ENCODE measurements at places on chromosomes 13 and 19.
A peak's percentile ranks its signal among the peaks of the same experiment; 100 is the strongest.

DNA sequence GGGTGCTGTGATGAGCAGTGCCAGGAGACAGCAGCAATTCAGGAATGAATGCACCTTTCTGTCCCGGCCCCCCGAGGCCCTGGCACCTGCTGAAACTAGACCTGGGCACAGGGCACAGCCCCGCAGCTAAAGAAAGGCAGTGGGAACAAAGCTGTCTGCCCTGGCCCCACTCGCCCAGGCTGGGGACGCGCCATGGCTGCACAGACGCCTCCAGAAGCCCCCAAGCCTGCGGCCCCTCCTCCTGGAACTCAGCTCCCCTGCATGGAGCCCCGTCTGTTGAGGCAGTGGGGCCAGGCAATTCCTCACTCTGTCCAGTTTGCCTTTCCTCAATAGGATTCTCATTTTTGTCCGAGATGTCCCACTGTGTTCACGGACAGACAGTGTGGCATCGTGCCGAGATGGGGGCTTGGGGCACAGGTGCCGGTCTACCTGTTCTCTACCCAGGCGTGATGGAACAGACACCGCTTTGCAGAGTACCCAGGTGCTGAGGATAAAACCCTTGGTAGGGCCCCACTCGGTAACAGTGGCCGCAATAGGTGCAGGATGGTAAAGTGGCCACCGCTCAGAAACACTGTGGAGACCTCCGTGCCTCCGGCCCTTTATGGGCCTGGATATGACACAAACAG is 146.5 kb upstream of the SOX1 start:
- DNase-seq: no peak

DNA sequence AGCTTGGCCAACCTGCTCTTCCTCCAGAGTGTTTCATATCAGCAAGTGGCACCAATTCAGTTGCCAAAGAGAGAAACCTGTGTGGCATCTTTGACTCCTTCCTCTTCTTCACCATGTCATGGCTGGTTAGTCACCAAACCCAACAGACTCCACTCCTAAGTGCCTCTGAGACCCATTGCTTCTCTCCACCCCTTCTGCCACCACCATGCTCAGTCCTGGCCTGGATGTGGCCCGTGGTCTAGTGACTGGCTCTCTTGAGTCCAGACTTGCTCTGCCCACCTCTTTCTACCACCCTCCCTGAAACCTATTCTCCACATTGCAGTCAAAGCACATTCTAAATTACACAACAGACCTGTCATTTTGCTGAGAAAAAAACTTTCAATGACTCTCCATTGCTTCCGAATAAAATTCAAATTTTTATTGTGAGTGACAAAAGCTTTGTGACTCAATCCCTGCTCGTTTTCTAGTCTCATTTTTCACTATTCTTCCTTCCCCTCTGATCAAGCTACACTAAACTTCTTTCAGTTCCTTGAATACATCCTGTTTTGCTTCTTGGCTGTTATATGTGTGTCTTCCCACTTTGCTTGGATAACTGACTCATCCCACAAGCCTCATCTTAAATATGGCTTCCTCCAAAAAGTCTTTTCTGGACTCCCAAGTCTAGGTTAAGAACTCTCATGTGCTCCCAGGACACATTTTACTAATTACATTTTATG is 12.0 kb upstream of the TNFSF11 start:
- DNase-seq: no peak

- no peak for DNase-seq
Measured at GRCh38 chr13:40508767-40509342, 157.6 kb downstream of the FOXO1 start.

GRCh38 chr13:73935991-73936390 is 198.2 kb downstream of the KLF12 start:
- DNase-seq: no peak

DNA sequence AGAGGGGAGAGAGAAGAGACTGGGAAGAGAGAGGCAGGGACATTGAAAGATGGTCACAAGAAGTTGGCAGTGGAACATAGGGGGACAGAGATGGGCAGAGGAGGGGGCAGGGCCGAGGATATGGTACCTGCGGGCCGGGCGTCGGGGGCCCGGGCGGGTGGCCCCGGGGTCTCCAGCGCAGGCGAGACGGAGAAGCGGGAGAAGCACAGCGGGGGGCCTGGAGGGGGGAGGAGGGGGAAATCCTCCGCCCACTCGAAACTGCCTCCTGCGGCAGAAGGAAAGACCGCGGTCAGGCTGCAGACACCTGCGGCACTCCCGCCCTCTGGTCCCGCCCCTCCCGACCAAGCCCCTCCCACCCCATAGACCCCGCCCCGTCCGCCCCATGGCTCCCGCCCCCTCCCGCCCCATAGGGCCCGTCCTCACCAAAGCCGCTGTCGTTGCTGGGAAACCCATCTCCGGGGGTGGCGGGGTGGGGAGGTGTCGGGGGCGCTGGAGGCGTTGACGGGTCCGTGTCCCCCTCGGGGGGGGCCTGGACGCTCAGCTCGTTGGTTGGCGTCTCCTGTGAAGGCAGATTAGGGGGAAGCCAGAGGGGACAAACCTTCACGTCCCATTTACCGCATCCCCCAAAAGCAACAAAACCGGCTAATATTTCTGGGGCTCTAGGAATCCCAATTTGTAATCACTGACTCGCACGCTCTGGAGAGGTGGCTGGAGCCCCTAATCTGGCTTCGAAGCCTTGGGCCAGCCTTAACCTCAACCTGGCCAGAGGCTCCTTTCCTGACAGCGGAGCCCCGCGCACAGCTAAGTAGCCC is 20.4 kb downstream of the LMTK3 start:
- peak; percentile 55 for DNase-seq

GRCh38 chr19:58476498-58477015 is 405 bp downstream of the ZNF446 start:
- no peak for DNase-seq

GRCh38 chr19:38211151-38211591 is 12.9 kb downstream of the DPF1 start:
- DNase-seq: no peak

GRCh38 chr19:34124828-34125227 is 47.5 kb upstream of the LSM14A start:
- DNase-seq: no peak

DNA sequence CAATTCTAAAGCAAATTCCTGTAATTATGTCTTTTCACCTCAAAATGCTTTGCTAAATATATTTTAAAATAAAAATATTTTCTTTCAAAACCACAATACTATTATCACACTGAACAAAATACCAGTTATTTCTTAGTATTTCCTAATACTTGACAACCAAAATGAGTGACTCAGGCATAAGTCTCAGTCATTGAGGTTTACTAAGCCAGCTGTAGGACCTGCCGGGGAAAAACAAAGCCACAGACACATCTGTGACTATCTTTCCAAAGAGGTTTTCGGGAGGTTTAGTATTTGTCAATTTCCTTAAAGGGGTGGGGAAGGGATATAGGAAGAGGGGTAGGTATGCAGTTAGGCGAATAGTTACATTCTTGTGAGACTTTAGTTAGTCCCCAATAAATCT is 3.2 kb upstream of the ZNF235 start:
- no peak for DNase-seq

GRCh38 chr13:46736541-46737310 is 60.2 kb downstream of the ESD start:
- no peak for DNase-seq

DNA sequence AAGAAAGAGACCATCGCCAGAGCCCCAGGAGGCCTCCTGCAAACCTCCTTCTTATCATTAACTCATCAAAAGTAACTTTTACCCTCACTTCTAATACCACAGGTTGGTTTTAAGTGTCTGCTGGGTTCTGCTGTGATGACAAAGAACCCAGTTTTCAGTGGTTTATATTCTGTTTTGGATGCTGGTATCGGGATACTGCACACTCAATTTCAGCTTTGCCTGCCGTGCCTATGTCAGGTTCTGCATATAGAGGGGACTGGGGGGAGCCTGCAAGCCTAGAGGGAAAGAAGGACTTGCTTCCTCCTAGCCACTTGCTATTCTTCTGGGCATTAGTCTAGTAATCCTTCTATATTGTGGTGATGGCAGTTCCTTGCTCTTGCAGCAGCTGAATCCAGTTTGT is 242.4 kb downstream of the KCNRG start:
- DNase-seq: no peak

GRCh38 chr19:3537438-3538240 is 1.3 kb upstream of the TEKTIP1 start:
- no peak for DNase-seq

DNA sequence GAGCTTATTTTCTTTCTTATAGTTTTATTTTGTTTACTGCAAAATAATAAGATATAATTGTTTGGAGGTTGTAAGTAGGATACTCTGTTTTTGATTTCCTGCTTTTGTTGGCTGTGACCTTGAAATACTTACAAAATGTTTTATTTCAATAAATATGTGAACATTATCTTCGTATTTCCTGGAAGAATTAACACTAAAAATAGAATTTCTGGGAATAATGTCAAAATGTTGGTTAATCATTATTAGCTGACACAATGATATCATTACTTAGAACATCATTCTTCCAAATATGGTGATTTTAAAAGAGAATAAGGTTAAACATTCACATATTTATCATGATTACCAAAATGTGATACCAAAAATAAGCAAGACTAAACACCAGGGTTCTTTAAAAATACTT is 1148.6 kb upstream of the PRR20A start:
- DNase-seq: no peak

GRCh38 chr13:79389026-79389425 is 17.0 kb downstream of the RBM26 start:
- no peak for DNase-seq

DNA sequence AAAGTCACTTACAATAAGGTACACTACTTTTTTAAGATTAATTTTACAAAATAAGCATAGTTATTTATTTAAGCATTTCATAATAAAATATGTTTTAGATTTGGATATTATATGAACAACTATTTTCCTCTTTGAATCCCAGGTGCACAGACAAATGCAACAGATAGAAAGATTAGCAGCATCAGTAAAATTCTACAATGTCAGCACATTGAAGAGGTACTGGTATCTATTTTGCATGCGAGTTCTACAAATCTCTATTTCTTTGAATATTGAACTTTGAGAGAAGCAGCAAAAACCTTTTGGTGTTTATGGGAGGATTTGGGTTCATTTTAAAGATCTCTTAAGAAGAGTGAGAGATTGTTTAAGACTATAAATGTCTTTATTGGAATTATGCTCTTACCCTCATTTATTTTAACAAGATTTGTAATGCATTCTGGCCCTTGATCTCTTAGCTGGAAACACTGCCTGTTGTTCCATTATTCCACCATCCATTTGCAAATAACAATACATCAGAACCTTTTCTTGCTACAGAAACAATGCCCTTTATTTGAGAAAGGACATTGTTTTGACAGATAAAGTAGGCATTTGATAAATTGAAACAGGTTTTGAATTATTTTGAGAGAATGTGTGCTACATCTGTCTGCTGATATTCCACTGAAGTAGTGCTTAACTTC is 558.8 kb upstream of the KLHL1 start:
- no peak for DNase-seq
